ENCODE measurements at places on chromosomes 12 and 14. TPM values are rescaled to one million over a fixed set of nuclear protein-coding genes. Genes with fewer than 3 reads are reported as not detected.

GRCh38 chr12:39451977-39452376, 9.1 kb upstream of the KIF21A start:
- no peak for DNase-seq

GRCh38 chr12:104628831-104629135, 172.0 kb downstream of the CHST11 start:
- no peak for DNase-seq

- no peak for DNase-seq
These were observed 868.4 kb downstream of the DIO2 start for GRCh38 chr14:79342942-79343341.

GRCh38 chr12:46676396-46676795, 149.4 kb downstream of the SLC38A4 start:
- DNase-seq: no peak

DNA sequence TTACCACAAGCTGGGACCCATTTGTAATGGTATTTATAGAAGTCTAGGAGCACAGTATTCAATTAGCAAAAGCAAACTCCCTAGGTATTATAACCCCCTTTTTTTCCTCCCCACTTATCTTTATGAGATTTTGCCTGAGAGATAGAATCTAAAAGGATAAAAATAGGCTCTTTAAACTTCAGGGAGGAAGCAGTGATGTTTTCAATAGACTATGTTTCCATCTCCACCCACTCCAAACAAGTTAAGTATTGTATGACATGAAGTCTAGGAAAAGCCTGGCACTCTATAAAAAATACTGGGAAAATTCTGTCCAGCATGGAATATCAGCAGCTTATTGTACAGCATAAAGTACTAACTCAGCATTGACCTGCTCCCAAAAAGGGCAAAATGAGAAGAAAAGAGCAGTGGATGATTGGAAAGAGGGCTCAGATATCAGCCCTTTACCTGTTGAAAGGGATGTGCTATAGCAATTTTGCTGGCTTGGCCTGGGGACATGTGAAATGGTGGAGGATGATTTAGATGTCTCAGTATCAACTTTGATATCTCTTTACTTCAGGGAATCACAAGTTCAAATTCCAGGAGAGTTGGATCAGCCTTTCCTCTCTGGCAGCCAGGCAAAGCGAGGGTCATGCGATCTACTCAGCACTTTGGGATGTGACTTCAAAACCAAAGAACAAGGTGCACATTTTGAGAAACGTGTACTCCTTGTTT, 72.4 kb downstream of the IGF1 start:
- DNase-seq: no peak

GRCh38 chr14:99320105-99320572, 48.1 kb upstream of the BCL11B start:
- peak; percentile 85 for DNase-seq

GRCh38 chr14:52360831-52361230, 46.7 kb downstream of the PTGER2 start:
- peak; percentile 65 for DNase-seq

- DNase-seq: no peak
These were observed 70.0 kb downstream of the SLC38A6 start for GRCh38 chr14:61051051-61051450.

GRCh38 chr14:24123424-24124417, 6.7 kb upstream of the FITM1 start:
- no peak for DNase-seq

GRCh38 chr12:79409562-79409961, 281.2 kb downstream of the PAWR start:
- DNase-seq: no peak

- no peak for DNase-seq
These were observed 22.0 kb downstream of the TTC9 start for GRCh38 chr14:70663707-70664179.

DNA sequence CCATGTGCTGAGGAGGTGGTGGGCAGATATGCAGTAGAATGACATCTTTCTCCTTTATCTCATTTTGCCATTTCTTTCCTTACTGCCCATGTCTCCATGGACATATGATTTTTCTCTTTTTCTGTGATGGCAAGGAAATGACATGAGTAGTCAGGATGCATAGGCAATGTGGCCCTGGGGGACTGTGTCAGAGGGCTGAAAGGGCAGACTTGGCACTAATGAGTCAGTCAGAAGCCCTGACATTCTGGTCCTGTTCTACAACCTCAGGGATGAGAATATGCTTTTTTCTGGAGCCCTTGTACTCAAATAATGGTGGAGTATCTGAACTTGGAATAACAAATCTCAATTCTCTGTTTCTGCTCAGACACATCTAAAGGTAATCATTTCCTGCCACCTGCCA, 167.8 kb downstream of the TMEM117 start:
- DNase-seq: no peak

- peak; percentile 41 for DNase-seq
These were observed at the start of gene LGR5 for GRCh38 chr12:71439613-71440344. Gene LGR5 (plus strand): TSS chr12:71439798. CDS start chr12:71440081, 283 bp downstream.

DNA sequence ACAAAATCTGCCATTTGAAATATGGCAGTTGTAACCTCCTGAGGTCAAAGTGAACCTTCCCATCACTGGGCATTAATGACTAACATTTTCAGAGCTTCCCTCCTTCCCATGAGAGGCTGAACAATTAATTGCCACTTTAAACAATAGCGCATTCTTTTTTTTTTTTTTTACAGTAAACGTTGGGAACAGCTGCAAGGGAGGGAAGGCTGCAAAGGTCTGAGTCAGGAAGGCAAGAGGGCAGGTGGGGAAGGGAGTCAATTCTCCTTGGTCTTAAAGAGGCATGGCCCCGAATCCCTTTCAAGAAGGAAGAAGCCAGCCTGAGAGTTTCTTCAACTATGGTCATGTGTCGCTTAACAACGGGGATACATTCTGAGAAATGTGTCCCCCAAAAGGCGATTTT, 41.0 kb upstream of the PLEKHG3 start:
- no peak for DNase-seq

DNA sequence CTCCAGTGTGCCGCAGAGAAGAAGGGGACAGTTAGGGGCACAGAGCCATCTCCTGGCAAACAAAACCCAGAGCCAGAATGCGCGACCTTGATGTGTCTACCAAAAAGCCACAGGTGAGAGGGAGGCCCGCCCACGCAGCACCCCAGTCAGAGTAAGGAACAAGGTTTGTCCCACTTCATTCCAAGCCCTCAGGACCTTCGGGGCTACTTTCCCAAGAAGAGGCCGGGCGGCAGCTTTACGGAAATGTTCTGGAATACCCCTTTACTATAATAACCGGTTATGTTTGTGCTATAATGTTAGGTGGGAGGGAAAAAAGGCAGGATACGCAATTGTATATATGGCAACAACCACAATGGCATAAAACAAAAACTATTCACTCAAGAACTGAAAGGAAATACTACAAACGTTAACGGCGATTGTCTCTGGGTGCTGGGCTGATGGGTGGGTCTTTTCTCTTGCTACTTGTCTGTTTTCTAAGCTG, 12.3 kb downstream of the CCDC88C start:
- no peak for DNase-seq

- no peak for DNase-seq
These were observed 539 bp downstream of the PSME2 start for GRCh38 chr14:24145690-24146452.

DNA sequence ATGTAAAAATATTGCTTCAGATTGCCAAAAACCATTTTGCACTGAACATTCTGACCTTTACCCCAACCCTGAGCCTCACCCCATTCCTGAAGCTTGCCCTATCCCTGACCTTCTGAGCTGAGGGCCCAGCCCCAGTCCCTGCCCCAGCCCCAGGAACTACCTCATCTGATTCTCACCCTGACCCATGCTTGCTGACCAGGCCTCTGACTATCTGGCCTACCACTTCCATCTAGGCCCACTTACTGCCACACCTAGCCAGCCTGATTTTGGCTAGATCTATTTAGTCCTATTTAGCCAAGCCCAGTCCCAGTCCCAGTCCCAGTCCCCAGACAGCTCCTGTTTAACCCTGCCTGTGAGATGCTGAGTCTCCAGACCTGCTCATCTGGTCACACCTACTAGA, 33.6 kb downstream of the OR10P1 start:
- DNase-seq: peak; percentile 51

DNA sequence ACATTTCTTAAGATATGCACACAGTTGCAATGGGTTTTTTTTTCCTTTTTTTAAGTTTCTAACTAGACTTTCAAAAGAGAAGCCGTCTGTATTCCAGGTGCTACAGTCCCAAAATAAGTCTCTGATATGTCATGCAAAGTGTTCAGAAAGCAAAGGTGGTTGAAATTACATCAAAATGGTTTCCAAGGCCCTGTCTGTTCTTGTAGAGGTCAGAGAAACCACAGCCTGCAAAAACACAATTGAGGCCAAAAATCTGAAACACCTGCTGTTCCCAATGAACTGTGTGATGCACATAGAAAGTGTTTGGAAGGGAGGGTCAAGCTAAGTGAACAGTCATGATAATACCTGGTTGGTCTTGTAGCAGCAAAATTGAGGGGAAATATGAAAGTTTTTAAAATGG, 91.0 kb downstream of the VRK1 start:
- no peak for DNase-seq

The MYF6 gene
- total RNA-seq: not detected

The ART4 gene
- 0.49 TPM for total RNA-seq

The KRT74 gene
- total RNA-seq: not detected

The GARIN6 gene
- total RNA-seq: not detected

The SMIM41 gene
- 0.30 TPM for total RNA-seq

The SIX1 gene
- total RNA-seq: not detected

The TEAD4 gene
- total RNA-seq: 10.7 TPM

The WNT1 gene
- total RNA-seq: not detected

The TAS2R31 gene
- total RNA-seq: 2.0 TPM

The RAB5B gene
- 112 TPM for total RNA-seq

The FOXM1 gene
- total RNA-seq: 18.4 TPM

The ASIC1 gene
- total RNA-seq: 1.0 TPM

The SLC7A7 gene
- 7.0 TPM for total RNA-seq

Data from colonic mucosa (tissue), 4 donors.